ENCODE measurements at places on chromosomes 4 and X. TPM values are rescaled to one million over a fixed set of nuclear protein-coding genes. Genes with fewer than 3 reads are reported as not detected.

The CENPVL1 gene
- not detected for total RNA-seq

- no peak for DNase-seq
These were observed 15.5 kb upstream of the DCTD start for GRCh38 chr4:182932651-182933050.

The CENPVL3 gene
- not detected for total RNA-seq

DNA sequence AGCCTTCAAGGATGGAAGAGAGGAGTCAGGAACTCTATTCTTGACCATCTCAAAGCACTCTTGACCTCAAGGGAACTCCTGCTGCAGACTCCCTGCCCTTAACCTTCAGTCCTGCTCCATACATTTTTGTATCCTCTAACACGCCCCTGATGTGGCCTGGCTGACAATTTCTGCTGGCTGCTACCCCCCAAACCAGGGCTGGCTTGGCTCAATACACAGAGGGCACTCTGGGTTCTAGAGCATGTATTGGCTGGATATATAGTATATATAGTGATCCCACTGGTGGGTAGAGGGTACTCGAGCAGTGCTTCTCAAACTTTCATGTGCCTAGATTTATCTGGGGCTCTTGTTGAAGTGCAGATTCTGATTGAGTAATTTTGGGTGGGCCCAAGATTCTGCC, 101.9 kb downstream of the SMIM20 start:
- DNase-seq: no peak
